ENCODE measurements at places on chromosomes 5 and 9. TPM values are rescaled to one million over a fixed set of nuclear protein-coding genes. Genes with fewer than 3 reads are reported as not detected.

GRCh38 chr5:32044434-32044833, 129.7 kb downstream of the GOLPH3 start:
- H3K27me3 ChIP-seq, result no peaks in the 10 kb centered on the region
- no peaks in the 10 kb centered on the region for H3K36me3 ChIP-seq
- H3K27ac ChIP-seq, result no peak overlapping the region
- DNase-seq, result no peak

- no peaks in the 10 kb centered on the region for H3K27me3 ChIP-seq
- H3K4me1 ChIP-seq, result peaks cover 4% of the 10 kb centered on the region
- no peak overlapping the region for H3K27ac ChIP-seq
- H3K4me3 ChIP-seq, result no peak overlapping the region
- no peak for DNase-seq
- H3K36me3 ChIP-seq, result peaks cover 36% of the 10 kb centered on the region
Observed at GRCh38 chr5:176489077-176489476, 40.9 kb downstream of the FAF2 start.

DNA sequence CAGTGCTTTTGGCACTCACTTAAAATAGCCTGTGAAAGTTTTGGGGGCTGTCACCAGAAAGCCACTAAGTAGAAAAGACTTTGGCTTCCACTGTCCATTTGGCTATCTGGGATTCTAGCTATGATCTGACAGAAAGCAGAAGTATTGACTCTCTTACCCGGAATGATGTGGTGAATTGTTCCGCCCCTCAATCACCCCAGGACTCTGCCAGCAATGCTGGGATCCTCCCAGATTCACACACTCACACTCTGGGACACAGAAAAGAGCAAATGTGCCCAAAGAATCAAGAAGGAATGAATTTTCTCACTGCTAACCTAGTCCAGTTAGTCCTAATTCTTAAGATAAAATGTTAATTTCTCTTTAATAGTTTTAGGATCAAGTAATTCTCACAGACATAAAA, 576.9 kb downstream of the BNC2 start:
- H3K27ac ChIP-seq, result no peak overlapping the region
- no peaks in the 10 kb centered on the region for H3K27me3 ChIP-seq
- no peak overlapping the region for H3K4me3 ChIP-seq
- H3K36me3 ChIP-seq, result no peaks in the 10 kb centered on the region

DNA sequence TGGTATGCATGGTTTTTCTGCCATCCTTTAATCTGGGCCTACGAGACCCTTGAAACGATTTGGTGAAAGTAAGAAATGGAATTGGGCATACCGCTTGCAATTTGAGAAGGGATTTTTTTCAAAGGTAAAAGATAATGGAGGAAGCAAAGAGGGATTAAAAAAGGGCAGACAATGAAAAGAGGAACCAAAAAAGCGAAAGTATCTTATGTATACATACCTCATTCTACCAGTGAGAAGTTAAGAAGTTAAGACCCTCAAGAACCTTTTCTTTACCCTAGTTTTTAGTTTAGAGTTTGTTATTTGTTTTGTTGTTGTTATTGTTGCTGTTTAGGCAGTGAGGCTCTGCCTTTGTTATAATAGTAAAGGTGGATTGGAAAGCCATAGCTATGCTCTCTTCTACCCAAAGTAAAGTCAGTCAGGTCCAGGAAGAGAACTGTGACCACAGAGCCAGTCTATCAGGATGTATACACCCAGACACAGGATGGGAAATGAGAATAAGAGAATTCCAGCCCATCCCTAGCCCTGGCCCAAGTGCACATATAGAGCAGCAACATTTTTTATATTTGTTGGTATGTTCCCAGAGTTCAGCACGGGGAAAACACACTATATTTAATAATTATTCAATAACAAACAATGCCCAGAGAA, 166.6 kb downstream of the RFX3 start:
- no peaks in the 10 kb centered on the region for H3K27me3 ChIP-seq
- H3K27ac ChIP-seq, result peak overlapping the region; percentile 56
- DNase-seq, result no peak
- H3K36me3 ChIP-seq, result no peaks in the 10 kb centered on the region
- peaks cover 14% of the 10 kb centered on the region for H3K4me1 ChIP-seq
- H3K4me3 ChIP-seq, result no peak overlapping the region

DNA sequence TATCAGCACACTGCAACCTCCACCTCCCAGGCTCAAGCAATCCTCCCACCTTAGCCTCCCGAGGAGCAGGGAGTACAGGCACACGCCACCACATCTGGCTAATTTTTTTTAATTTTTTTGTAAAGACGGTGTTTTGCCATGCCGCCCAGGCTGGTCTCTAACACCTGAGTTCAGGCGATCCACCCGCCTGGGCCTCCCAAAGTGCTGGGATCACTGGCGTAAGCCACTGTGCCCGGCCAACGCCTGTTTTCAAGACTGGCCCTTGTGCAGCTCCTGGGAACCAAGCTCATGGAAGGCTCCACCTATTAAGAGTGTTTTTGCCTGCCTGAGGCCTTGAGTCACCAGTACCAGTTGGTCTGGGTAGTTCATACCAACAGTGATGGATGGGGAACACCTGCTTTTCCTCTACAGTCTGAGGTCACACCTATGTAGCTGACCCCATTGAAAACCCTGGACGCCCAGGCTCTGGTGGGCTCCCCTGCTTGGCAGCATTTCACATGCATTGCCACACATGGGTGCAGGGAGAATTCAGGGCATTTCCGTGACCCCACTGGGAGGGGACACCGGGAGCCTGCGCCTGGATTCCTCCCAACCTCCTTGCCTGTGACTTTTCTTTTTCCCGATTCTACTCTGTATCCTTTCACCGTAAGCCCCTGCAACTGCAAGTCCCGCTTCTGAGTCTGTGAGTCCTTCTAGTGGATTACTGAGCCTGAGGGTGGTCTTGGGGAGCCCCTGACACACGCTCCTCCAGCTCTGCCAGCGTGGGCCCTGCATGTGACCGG, 63.5 kb downstream of the ZNF354C start:
- H3K27ac ChIP-seq, result no peak overlapping the region
- no peaks in the 10 kb centered on the region for H3K27me3 ChIP-seq
- H3K4me1 ChIP-seq, result no peaks in the 10 kb centered on the region
- H3K4me3 ChIP-seq, result no peak overlapping the region

GRCh38 chr9:124878021-124878420, 16.1 kb downstream of the ARPC5L start:
- H3K4me1 ChIP-seq, result peaks cover 3% of the 10 kb centered on the region
- no peaks in the 10 kb centered on the region for H3K36me3 ChIP-seq
- H3K27ac ChIP-seq, result no peak overlapping the region
- no peak for DNase-seq
- no peaks in the 10 kb centered on the region for H3K27me3 ChIP-seq
- no peak overlapping the region for H3K4me3 ChIP-seq

GRCh38 chr5:143102411-143102810, 301.1 kb downstream of the NR3C1 start:
- H3K27ac ChIP-seq, result no peak overlapping the region
- H3K4me3 ChIP-seq, result no peak overlapping the region
- H3K4me1 ChIP-seq, result peaks cover 4% of the 10 kb centered on the region
- H3K27me3 ChIP-seq, result no peaks in the 10 kb centered on the region
- no peak for DNase-seq

GRCh38 chr9:88971131-88971960, 19.9 kb upstream of the S1PR3 start:
- no peaks in the 10 kb centered on the region for H3K36me3 ChIP-seq
- no peak overlapping the region for H3K4me3 ChIP-seq
- DNase-seq, result no peak
- H3K4me1 ChIP-seq, result no peaks in the 10 kb centered on the region
- no peak overlapping the region for H3K27ac ChIP-seq

DNA sequence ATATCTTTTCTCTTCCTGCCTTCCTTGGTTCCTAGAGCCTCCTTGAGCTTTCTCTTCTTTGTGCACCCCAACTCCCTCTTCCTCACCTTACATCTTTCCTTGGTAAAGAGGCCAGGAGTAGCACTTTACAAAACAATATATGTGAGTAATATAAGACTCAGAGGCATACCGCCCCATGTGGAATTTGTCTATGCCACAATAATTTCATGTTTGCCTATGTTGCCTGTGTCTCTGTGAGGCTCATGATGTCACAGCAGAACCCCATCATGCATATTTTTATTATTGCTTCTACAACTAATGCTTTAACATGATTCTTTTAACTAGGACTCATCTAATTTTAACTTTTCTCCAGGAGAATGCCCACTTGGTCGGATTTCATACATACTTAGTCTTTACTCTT, 15.0 kb upstream of the LVRN start:
- H3K4me3 ChIP-seq, result no peak overlapping the region
- H3K27me3 ChIP-seq, result no peaks in the 10 kb centered on the region
- H3K4me1 ChIP-seq, result no peaks in the 10 kb centered on the region

GRCh38 chr9:16092142-16093091, 539.6 kb downstream of the CCDC171 start:
- no peaks in the 10 kb centered on the region for H3K4me1 ChIP-seq
- H3K4me3 ChIP-seq, result no peak overlapping the region
- no peaks in the 10 kb centered on the region for H3K36me3 ChIP-seq
- no peaks in the 10 kb centered on the region for H3K27me3 ChIP-seq
- no peak for DNase-seq

GRCh38 chr9:35271637-35272036, 109.8 kb downstream of the UNC13B start:
- no peaks in the 10 kb centered on the region for H3K27me3 ChIP-seq
- no peak for DNase-seq
- no peak overlapping the region for H3K27ac ChIP-seq
- no peak overlapping the region for H3K4me3 ChIP-seq
- H3K4me1 ChIP-seq, result no peaks in the 10 kb centered on the region
- no peaks in the 10 kb centered on the region for H3K36me3 ChIP-seq

DNA sequence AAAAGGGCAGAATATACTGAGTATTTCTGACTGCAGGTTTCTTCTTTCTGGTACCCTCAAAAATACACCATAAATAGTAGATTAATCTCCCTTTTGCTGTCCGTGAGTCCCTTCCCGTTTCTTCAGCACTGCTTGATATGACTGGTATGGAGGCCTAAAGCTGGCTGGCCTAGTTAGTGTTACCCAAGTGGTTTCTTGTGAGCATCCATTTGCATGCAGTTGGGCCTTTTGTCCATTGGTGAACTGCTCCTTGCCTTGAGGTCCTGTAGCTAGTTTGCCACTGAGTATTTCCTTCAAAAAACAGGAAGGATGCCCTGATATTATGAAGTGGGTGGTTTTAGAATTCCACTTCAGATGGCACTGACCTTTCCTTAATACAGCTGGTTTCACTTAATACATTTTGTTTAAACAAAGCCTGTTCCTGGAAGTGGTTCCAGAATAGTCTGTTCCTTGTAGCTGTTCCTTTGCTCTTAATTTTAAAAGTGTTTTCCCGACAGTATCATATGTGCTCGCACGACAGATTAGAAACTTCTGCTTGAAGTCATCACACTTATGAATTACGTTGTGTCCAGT, 40.0 kb upstream of the ABL1 start:
- no peak overlapping the region for H3K27ac ChIP-seq
- no peaks in the 10 kb centered on the region for H3K36me3 ChIP-seq

- H3K27ac ChIP-seq, result no peak overlapping the region
- no peak overlapping the region for H3K4me3 ChIP-seq
- no peaks in the 10 kb centered on the region for H3K27me3 ChIP-seq
- no peaks in the 10 kb centered on the region for H3K36me3 ChIP-seq
Observed at GRCh38 chr9:126341902-126342301, 15.3 kb downstream of the MVB12B start.

DNA sequence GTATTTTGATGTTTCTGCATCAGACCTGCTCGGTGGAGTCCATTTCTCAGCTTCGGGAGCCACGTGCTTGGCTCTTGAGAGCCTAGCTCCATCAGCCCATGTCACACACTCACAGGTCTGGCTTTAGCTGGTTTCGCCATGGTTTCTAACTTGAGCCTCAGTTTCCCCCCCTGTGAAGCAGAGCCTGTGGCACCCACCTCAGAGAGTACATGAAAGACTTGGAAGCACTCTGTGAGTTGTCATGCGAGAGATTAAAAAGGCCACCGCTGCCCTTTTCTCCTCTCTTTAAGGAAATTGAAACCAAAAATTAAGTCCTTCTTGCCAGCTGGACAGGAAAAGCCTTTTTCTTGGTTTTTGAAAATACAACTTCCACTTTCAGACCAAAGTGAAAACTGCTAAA, 8.8 kb downstream of the TENT4A start:
- no peak for DNase-seq
- peaks cover 22% of the 10 kb centered on the region for H3K4me1 ChIP-seq
- H3K27me3 ChIP-seq, result no peaks in the 10 kb centered on the region
- H3K36me3 ChIP-seq, result no peaks in the 10 kb centered on the region
- H3K4me3 ChIP-seq, result no peak overlapping the region

DNA sequence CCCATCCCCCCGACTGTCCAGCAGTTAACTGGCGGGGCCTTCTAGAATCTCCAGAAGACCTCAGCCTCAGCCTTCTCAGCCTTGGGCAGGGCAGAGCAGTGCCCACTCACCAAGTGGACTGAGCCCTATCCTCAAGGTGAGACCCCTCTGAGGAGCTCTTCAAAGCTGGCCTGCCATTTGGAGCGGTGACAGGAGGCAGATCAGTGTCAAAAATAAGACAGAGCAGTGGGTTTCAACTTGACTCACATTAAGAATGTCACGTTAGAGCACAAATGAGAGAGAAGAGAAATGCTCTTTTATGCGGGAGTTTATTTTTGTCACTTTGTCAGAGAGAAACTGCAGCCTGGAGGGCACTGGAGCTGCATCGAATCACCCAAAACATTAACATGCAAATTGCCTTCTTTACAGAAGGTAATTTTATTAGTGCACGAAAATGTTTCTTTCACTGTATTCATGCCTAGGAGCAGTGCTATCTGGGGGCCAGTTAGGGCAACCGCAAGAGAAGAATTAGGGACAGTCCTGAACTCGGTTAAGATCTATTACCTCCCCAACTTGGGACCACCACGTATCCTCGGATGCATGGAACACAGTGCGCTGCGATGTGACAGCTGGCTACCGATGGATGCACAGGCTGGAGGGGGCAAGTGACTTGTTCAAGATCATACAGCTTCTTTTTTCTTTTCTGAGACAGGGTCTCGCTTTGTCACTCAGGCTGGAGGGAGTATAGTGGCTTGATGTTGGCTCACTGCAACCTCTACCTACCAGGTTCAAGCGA, 188.5 kb downstream of the DAB2IP start:
- no peak overlapping the region for H3K27ac ChIP-seq
- DNase-seq, result no peak
- no peak overlapping the region for H3K4me3 ChIP-seq
- H3K27me3 ChIP-seq, result no peaks in the 10 kb centered on the region
- peaks cover 8% of the 10 kb centered on the region for H3K4me1 ChIP-seq

The PCDHGB5 gene
- total RNA-seq, result 4.7 TPM

The PDE6A gene
- total RNA-seq, result not detected

The LCN10 gene
- total RNA-seq, result 1.7 TPM

The PCDHA1 gene
- total RNA-seq, result 0.09 TPM

The IFNB1 gene
- not detected for total RNA-seq

The F12 gene
- 1.5 TPM for total RNA-seq

The FOXD4L6 gene
- total RNA-seq, result not detected

The ALDOB gene
- 408 TPM for total RNA-seq

Measured in pancreas (tissue), 10 donors.